Stimulated activated CD8-positive, alpha-beta memory T cell treated with anti-CD3 and anti-CD28 coated beads, Interleukin-7, amount 100 ng/mL, for 1 hour (primary cell): ENCODE measurements at places on chromosomes 11 and 22.

DNA sequence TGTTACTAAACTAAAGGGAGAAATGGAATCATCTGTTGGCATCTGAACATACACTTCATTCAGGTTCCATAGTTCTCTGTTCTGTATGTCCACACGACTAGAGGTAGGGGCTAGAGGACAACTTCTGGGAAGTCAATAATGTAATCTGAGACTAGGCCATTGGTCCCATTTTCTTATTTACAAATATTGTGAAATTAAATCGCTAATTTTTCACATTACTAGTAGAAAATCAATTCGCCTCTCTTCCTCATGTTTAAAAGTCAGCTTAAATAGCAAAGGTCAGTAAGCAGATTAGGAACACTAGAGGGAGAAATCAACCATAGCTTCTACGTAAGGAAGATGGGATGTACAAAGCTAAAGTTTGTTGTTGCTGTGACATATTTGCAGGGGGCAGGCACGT lies 59.7 kb downstream of the CADM1 start:
- no peak for DNase-seq

DNA sequence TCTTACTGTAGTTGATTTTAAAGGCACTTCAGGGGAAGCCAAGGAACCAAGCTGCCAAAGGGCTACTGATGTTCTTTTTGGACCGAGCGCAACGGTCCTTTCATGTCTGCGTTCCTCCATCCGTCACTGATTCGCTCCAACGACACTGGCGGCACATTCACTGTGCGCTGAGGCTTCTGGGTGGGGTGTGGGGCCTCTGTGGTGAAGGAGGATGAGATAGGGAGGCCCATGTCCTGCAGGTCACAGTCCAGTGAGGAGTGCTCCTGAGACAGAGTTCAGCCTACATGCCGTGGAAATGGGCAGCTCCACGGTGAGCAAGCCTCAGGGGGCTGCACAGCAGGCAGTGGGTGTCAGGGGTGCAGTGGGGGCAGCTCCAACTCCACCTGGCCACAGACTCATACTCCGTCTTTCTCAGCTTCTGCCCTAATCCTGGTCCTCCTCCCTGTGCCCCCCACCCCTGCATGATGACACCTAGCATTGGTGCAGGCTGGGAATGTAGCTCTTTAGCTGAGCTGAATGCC lies 87.8 kb upstream of the SHANK2 start:
- DNase-seq: no peak

DNA sequence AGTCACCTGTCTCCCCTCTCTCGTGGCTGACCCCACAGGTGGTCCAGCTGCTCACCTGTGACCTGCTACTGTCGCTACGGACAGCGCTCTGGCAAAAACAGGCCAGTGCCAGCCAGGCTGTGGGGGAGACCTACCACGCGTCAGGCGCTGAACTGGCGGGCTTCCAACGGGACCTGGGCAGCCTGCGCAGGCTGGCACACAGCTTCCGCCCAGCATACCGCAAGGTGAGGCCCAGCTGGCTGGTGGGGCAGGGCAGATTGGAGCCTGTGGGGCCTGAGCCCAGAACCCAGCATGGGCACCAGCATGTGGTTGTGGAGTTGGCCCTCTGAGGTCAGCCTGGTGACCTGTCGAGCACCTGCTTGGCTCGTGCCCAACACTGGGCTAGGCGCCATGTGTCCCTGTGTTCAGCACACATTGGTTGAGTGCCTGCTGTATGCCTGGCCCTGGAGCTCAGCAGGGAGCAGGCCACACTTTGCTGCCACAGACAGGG lies 11.9 kb downstream of the SHISA8 start:
- no peak for DNase-seq

DNA sequence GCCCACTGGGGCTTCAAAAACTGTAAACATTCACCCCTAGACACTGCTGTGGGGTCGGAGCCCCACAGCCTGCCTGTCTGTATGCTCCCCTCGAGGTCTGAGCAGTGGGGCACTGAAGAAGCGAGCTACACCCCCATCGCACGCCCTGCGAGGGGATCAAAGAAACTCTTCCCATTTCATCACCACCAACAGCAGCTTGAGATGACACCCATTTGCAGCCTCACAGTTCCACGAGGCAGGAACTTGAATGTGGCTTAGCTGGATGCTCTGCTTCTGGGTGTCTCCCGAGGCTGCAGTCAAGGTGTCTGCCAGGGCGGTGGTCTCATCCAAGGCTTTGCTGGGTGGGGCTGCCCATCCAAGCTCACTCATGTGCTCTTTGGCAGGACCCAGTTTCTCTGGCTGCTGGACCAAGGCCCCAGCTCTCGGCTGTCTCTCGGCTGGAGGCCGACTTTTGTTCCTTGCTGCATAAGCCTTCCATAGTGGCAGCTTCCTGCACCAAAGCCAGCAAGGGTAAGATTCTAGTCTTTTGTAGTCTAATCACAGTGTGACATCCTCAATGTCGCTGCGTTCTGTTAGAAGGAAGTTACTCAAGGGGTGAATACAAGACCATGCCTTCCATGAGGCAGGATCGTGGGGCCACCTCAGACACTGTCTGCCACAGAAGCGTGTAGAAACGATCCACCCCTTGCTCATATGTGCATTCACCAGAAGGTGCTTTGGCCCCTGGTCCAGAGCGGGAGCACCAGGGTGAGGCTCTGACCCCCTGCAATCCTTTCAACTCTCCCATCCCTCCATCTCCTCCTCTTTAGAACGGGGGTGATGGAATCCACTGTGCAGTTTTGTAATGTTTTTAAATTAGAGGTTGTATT lies 46.2 kb upstream of the SEPTIN5 start:
- DNase-seq: no peak

GRCh38 chr11:70122490-70123198 lies 44.5 kb downstream of the ANO1 start:
- DNase-seq: no peak

- DNase-seq: no peak
These were observed 78.0 kb downstream of the TENM4 start for GRCh38 chr11:79362821-79363220.

GRCh38 chr11:34953955-34954354 lies 37.5 kb downstream of the PDHX start:
- no peak for DNase-seq

DNA sequence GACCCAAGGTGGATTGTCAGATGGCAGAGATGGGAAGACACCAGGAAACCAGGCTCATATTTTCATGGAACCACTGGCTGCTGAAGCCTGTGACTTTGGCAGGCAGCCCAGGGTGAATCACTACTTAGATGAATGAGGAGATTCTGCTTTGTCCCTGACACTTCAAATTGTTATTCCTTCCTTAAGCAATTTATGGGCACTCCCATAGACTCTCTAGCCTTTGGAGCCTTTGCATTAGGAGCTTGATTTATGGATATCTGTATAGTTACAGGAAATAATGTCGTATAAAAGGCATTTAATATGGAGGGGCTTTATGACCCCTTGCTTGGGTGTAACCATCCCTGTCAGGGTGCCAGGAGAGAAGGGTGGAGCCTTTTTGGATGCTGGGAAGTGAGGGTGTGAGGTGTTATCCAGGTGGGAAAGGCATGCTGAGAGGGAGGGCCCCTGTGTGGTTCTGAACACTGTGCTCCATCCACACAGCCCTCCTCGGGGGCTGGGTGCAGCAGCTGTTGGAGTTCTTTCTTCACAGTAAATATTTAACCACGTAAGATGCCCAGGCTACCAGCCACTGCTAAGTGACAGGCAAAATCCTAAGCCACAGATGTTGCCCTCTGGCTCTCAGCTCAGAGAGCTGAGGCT lies 35.3 kb downstream of the IL18 start:
- DNase-seq: no peak

- DNase-seq: no peak
These were observed 408.3 kb downstream of the ETS1 start for GRCh38 chr11:128179039-128179438.

- no peak for DNase-seq
These were observed 5.4 kb upstream of the SORL1 start for GRCh38 chr11:121446752-121447156.

DNA sequence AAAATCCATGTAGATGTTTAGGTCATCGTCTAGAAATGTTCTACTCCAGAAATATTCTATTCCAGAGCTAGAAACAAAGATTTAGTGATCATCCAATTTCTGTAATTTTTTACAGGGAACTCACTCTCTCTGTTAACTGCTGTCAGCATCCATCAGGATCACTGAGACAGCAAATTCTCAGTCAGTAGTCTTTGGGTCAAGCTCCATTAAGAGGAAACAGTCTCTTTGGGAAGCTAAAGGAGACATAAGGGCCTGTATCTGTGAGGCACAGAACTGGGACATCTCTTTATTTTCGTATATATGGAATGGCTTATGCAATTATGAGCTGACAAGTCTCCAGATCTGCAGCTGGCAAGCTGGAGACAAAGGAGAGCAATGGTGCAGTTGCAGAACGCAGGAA lies 48.3 kb downstream of the PIK3C2A start:
- no peak for DNase-seq

GRCh38 chr22:40007853-40008710 lies 13.3 kb downstream of the FAM83F start:
- DNase-seq: no peak

DNA sequence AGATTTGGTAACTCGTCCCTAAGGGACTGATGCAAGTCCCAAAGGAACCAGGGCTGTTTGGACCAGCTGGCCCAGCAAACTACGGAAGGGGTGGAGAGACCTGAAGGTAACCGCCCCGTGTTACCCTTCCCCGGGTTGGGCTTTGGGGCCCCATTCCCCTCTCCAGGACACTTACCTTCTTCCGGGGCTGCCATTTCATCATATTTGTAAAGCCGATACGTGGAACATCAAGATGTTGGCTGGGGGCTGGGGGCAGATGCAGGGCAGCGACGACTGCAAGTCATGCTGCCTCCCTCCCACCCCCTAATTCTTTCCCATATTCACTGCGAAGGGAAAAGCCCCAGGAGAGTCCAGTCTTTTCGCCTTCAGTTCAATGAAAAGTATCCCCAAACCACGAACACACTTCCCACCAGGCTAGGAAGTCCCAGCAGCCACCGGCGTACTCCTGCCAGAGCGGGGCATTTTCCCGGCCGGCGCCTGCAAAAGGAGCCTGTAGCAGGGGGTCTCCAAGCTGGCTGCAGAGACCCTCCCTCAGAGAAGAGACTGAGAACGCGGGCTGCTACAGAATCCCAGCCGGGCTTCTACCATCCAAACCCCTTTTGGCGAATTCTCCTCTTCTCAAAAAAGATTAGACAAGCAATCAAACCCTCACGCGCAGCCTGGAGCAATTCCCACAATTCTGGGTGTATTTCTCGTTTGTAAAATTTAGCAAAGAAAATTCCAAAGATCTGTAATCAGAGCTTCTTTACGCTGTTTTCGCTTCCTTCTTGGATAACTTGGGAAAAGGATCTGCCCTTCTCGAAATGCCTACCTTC lies 236.7 kb downstream of the TTC28 start:
- no peak for DNase-seq

- no peak for DNase-seq
These were observed 28.9 kb upstream of the YAP1 start for GRCh38 chr11:102081313-102081712.
